ENCODE measurements at places on chromosomes 12 and 14.

DNA sequence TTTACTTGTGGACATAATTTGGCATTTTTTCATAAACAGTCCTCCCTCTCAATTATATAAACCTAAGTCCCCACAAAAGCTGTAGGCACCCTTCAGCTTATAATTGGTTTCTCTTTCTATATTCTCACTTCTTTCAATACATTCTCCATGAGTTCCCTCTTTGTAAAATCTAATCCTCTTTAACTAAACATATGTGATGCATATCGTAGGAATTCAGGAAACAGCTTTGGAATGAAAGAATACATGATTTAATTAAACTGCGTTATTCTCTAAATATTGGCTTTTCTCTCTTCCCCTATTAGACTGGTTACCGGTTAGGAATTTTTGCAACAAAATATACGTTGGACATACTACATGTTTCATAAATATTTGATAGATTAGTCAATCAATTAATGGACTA, 1122.6 kb downstream of the FLRT2 start:
- no peak for DNase-seq

DNA sequence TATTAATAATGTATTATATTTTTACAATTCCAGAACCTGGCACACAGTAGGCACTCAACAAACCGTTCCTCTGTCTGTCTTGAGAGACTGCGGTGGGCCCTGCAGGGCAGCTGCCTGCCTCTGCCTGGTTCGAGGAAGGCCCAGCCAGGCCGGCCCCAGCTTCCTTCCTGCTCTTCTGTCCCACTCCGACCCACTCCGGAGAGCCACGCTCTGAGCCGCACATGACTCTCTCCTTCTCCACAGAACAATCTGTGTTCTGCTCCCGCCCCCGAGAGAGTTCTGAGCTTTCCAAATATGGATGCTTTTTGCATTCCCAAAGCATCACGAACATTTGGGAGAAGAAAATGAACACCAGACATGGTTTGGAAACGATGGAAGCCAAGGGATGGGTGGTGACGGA, 57.3 kb downstream of the TTC7B start:
- no peak for DNase-seq

GRCh38 chr14:79734656-79735055, 476.6 kb downstream of the DIO2 start:
- DNase-seq, result no peak

DNA sequence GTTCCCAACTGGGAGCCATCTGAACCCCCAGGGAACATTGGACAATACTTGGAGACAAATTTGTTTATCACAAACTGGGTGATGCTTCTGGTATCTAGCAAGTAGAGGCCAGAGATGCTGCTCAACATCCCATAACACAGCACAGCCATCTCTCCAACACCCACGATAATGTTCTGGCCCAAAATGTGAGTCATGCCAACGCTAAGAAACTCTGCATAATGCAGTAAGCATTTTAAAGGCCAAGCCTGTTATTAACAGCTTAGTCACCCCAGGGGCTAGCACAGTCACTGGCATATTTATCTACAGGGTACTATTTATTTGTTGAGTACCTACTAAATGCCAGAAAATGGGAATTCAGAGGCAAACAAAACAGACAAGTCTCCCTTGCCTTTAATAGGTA, 873.1 kb upstream of the TMEM132C start:
- no peak for DNase-seq

GRCh38 chr12:93682846-93683261, 5.7 kb downstream of the CRADD start:
- DNase-seq, result no peak
